ENCODE measurements at places on chromosomes 4 and X. TPM values are rescaled to one million over a fixed set of nuclear protein-coding genes. Genes with fewer than 3 reads are reported as not detected.

Gene HERC5
- total RNA-seq, result 69.6 TPM

- no peak overlapping the region for H3K27ac ChIP-seq
- no peaks in the 10 kb centered on the region for H3K4me1 ChIP-seq
- no peak for DNase-seq
- no peak overlapping the region for H3K4me3 ChIP-seq
Observed at GRCh38 chr4:174856926-174857800, 28.1 kb upstream of the GLRA3 start.

- no peak overlapping the region for H3K4me3 ChIP-seq
- no peaks in the 10 kb centered on the region for H3K27me3 ChIP-seq
- no peaks in the 10 kb centered on the region for H3K36me3 ChIP-seq
Observed at GRCh38 chr4:74755486-74755885, 38.8 kb downstream of the BTC start.

GRCh38 chr4:53590187-53590586 lies 1.1 kb downstream of the LNX1 start:
- DNase-seq, result no peak
- H3K4me3 ChIP-seq, result no peak overlapping the region
- H3K4me1 ChIP-seq, result peaks cover 3% of the 10 kb centered on the region
- H3K27me3 ChIP-seq, result peaks cover 33% of the 10 kb centered on the region

Gene CSN2
- total RNA-seq, result not detected

DNA sequence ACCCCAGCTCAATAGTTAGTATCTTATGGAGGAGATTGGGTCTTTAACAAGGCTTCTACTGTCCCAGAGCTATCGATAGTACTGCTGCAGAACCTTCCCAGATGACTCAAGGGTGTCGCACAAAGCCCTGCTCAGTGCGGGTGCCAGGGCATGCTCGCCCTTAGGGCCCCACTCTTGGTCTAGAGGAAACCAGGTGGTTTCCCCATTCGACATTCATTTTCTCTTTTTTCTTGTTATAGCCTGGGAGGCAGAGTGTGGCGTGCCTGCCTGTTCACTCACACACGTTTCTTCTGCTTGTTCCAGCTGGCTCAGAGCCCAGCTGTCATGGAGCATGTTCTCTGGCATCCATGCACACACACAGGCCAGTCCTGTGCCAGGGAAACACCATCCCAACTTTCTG lies 144.5 kb downstream of the SMIM20 start:
- DNase-seq, result no peak
- H3K4me1 ChIP-seq, result peaks cover 19% of the 10 kb centered on the region
- H3K4me3 ChIP-seq, result peak overlapping the region; percentile 2
- H3K36me3 ChIP-seq, result peaks cover 4% of the 10 kb centered on the region
- no peak overlapping the region for H3K27ac ChIP-seq

DNA sequence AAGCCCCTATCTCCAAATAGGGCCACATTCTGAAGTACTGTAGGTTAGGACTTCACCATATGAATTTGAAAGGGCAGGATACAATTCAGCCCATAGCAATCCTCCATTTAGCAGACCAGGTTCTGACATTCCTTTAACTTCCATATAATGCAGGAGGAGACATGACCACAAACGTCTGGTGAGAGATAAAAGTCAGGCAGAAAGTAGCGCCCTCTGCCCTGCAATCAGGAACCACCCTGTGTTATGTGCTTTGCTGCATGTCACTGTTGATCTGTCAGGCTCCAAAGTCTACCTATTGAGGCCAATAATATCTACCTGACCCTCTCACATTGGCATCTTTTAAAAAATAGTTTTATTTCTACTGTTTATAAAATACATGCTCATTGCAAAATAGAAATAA lies 30.2 kb upstream of the SEPSECS start:
- H3K36me3 ChIP-seq, result peaks cover 5% of the 10 kb centered on the region
- no peaks in the 10 kb centered on the region for H3K27me3 ChIP-seq
- H3K4me3 ChIP-seq, result no peak overlapping the region
- H3K27ac ChIP-seq, result no peak overlapping the region

- H3K27me3 ChIP-seq, result no peaks in the 10 kb centered on the region
- DNase-seq, result no peak
- H3K27ac ChIP-seq, result no peak overlapping the region
- no peaks in the 10 kb centered on the region for H3K36me3 ChIP-seq
Observed at GRCh38 chr4:116531870-116532269, 553.5 kb downstream of the TRAM1L1 start.

- no peaks in the 10 kb centered on the region for H3K4me1 ChIP-seq
- no peak overlapping the region for H3K4me3 ChIP-seq
Observed at GRCh38 chrX:57451426-57452020, 140.3 kb upstream of the ZXDB start.

Gene TCEAL6
- not detected for total RNA-seq

- no peak overlapping the region for H3K27ac ChIP-seq
- peaks cover 39% of the 10 kb centered on the region for H3K4me1 ChIP-seq
- peaks cover 4% of the 10 kb centered on the region for H3K36me3 ChIP-seq
- DNase-seq, result no peak
Observed at GRCh38 chr4:159178979-159179969, 76.4 kb downstream of the RAPGEF2 start.

- H3K36me3 ChIP-seq, result no peaks in the 10 kb centered on the region
- no peak overlapping the region for H3K27ac ChIP-seq
- no peaks in the 10 kb centered on the region for H3K4me1 ChIP-seq
Observed at GRCh38 chr4:14225688-14226207, 598.2 kb upstream of the BOD1L1 start.

Gene ZNF630
- total RNA-seq, result 0.89 TPM

DNA sequence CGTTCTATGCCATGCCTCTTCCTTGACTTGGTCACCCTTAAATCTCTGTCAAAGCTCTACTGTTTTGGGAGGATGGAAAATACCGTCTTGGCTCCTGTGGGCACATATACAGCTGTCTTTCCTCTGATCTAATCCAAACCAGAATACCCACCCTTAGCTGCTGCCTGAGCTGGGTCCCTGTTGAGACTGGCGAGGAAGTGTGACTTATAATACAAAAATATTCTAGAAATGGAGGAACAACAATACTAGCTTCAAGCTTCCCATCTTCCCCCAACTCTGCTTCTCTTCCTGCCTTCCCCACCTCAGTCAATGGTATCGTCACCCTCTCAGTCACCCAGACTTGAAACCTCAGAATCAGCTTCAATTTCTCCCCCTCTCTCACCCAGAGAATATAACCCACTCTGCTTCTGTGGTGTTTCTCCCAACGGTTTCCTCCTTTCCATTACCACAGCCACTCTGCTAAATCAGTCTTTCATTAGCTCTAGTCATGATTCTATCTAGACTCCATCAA lies 599 bp upstream of the IL2RG start:
- peak; percentile 48 for DNase-seq
- peak overlapping the region; percentile 99 for H3K4me3 ChIP-seq
- no peaks in the 10 kb centered on the region for H3K27me3 ChIP-seq

- H3K4me1 ChIP-seq, result peaks cover 2% of the 10 kb centered on the region
- no peak overlapping the region for H3K27ac ChIP-seq
- no peak overlapping the region for H3K4me3 ChIP-seq
- peaks cover 46% of the 10 kb centered on the region for H3K27me3 ChIP-seq
- peaks cover under 1% of the 10 kb centered on the region for H3K36me3 ChIP-seq
Observed at GRCh38 chr4:122855353-122855890, 28.8 kb downstream of the FGF2 start.

GRCh38 chrX:106728337-106728736 lies 1.8 kb downstream of the RNF128 start:
- H3K27me3 ChIP-seq, result peaks cover 47% of the 10 kb centered on the region
- H3K4me3 ChIP-seq, result no peak overlapping the region
- H3K4me1 ChIP-seq, result peaks cover 5% of the 10 kb centered on the region
- DNase-seq, result no peak
- H3K36me3 ChIP-seq, result no peaks in the 10 kb centered on the region

DNA sequence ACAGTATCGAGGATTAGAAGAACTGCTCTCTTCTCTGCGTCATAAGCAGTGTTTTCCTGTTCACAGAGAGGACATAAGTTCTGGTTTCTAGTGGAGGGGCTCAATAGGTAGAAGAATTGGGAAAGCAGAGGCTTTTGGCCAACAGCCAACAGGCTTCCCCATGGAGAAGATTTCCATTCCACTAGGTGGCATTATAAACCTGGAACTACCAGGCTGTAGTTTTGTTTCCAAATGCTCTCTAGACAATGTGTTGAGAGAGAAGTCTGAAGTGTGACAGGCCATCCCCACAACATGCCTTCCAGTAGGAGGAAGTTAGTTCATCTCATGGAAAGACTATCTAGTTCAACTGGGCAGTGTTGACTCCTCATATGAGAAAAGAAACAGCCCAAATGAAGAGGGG lies 63.8 kb upstream of the ANXA10 start:
- H3K36me3 ChIP-seq, result no peaks in the 10 kb centered on the region
- no peaks in the 10 kb centered on the region for H3K4me1 ChIP-seq
- no peak for DNase-seq
- no peak overlapping the region for H3K27ac ChIP-seq
- H3K27me3 ChIP-seq, result no peaks in the 10 kb centered on the region
- H3K4me3 ChIP-seq, result no peak overlapping the region

GRCh38 chr4:158625544-158625943 lies 46.1 kb downstream of the C4orf46 start:
- H3K27ac ChIP-seq, result no peak overlapping the region
- H3K4me3 ChIP-seq, result no peak overlapping the region
- no peaks in the 10 kb centered on the region for H3K4me1 ChIP-seq
- DNase-seq, result no peak
- H3K36me3 ChIP-seq, result no peaks in the 10 kb centered on the region

Data from activated CD8-positive, alpha-beta memory T cell treated with anti-CD3 and anti-CD28 coated beads, Interleukin-2, amount 10 ng/mL, durations not matched to agents 7 days and 5 days (primary cell).